ENCODE measurements at places on chromosomes 6 and 20.

GRCh38 chr6:2684103-2684749 lies 66.5 kb downstream of the MYLK4 start:
- no peak for DNase-seq

DNA sequence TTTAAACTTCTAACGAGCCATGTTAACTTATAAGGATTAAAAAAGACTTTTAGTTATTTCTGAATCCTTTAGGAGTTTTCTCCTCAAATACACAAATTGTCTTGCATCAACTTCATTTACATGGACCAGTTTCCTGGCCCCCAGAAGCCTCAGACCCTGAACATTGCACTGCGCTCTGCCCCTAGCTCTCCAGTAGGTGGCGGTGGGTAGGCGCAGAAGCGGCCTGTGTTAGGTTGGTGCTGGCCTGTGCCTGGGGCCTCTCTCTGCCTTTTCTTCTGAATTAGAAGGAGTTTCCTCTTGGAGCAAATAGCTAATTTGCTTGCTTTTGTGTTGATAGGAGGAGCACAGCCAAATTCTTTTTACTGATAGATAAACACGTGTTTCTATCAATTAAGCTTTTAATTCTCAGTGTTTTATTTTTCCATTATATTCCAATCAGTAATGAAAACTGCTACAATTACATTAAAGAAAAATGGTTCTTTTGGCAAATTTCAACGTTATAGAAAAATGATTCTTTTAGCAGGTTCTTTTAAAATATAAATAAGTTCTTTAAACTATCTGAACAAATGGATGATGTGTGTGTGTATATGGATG lies 44.4 kb downstream of the DTD1 start:
- peak; percentile 57 for DNase-seq

- no peak for DNase-seq
Measured at GRCh38 chr6:40336940-40337760, 250.0 kb downstream of the LRFN2 start.

GRCh38 chr6:15880262-15880973 lies 217.6 kb upstream of the DTNBP1 start:
- no peak for DNase-seq

DNA sequence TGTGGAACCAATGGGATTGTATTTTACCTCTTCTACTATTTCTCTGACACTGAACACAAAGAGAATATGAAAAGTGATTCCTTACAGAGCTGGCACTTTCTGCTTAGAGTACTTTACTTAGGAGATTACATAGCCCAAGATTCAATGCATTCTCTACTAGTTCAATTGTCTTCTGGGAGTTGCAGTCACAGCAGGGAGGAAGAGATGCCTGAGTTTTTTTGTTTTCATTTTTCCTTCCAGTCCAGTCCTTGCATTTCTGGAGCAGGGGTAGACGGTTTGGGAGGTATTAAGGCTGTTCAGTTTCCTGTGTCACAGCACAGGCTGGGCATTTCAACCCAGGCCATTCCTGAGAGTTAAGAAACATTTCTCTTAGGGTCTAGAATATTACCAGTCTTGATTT lies 42.0 kb upstream of the SLC2A12 start:
- DNase-seq, result no peak

GRCh38 chr20:36572701-36573102 lies 695 bp upstream of the TGIF2 start:
- peak; percentile 20 for DNase-seq

DNA sequence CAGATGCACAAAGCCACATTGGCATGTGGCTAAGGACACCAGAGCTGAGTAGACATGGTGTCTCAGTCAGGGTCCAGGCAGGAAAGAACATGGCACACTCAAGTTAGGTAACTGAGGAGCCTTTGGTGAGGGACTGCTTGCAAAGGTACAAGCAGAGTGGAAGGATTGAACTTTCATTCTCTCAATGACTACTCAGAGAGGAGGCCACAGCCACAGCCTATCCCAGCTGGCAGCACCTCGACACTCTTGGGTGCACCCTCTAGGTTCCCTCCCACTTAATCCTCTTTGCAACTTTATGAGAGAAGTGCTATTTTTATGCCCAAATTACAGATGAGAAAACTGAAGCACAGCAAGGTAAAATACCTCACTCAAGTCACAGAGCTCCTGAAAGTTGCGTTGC lies 73.4 kb downstream of the ISM1 start:
- no peak for DNase-seq

DNA sequence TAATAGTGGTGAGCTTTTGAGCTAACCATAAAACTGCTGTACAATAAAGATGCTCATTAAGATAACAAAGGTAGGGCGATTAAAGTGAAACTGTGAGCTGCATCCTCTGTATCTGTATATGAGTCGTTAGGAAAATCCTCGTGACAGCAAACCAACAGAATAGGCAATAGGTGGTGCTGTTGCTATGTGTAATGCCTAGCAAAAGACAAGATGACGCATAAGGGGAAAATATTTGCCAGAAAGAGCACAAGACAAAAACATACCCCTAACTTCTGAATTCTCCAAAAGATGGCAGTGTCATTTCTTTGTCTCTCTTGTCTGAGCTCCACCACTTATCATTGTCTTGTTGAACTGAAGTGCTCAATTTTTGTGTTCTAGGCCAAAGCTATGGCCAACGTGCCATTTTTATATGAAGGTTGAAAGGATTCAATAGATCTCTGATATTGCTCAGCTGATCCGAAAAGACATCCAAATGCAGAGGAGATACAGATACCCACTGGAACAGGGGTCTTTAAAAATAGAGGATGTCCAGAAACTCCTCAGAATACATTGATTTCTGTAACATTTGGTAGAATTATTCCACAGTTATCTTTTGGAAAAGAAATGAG lies 56.3 kb upstream of the ANKEF1 start:
- peak; percentile 91 for DNase-seq

DNA sequence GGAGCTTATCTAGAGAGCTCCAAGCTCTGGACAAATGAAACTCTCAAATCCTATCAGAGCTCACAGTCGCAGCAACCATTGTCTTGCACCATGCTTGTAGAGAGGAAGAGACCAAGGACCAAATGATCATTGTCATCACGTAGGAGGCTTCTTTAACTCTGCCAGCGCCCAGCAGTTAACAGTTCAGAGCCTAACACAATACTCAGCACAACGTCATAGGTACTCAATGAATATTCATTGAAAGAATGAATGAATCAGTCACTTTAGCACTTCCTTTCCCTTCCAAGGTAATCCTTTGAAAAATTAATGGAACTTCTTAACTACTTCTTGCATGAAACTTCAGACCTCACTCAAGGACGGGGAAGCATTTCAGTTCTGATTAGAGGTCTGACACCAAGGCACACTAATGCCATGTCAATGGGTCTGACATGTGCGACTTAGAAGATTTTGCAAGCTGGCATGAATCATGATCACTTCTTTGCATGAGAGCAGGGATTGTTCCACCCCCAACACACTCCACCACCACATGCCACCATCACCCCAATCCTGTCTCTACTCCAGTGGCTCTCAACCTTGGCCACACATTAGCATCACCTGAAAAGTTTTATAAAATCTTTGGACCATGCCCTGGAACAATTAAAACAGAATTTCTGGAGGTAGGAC lies 45.1 kb downstream of the KHDC1L start:
- peak; percentile 29 for DNase-seq

DNA sequence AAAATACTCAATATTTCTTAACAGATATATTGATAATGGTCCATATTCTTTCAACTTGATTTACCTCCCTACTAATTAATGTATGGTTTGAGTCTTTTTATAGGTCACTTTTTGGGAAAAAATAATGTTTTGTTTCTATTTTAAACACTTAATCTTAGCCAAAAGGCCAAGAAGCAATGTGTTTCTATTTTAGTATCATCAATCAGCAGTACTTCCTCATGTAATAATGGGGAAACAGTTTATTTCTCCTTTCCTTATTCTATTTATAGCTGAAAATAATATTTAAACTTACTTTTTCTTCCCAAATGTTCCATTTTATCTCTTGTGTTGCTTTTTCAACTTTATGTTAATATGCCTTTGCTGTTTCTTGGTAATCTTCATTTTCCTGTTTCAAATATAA lies 295.1 kb downstream of the ALDH8A1 start:
- DNase-seq, result no peak

- no peak for DNase-seq
Measured at GRCh38 chr6:133191323-133191722, 49.8 kb upstream of the EYA4 start.

- no peak for DNase-seq
Measured at GRCh38 chr6:149140137-149140909, 177.2 kb upstream of the TAB2 start.

DNA sequence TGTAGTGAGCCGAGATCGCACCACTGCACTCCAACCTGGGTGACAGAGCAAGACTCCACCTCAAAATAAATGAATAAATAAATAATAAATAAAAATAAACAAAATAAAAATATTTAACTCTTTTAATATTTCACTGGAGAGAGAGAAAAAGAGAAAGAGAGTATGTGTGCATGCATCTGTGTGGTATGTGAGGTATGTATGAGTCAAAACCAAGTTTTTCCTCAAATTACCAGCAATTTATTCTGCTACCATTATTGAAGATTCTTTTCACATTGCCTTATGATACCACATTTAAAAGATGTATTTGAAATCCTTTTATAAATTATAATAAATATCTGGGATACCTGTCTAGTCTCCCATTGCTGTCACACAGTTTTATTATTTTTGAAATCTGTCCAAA lies 122.1 kb downstream of the CD164 start:
- DNase-seq, result peak; percentile 60

DNA sequence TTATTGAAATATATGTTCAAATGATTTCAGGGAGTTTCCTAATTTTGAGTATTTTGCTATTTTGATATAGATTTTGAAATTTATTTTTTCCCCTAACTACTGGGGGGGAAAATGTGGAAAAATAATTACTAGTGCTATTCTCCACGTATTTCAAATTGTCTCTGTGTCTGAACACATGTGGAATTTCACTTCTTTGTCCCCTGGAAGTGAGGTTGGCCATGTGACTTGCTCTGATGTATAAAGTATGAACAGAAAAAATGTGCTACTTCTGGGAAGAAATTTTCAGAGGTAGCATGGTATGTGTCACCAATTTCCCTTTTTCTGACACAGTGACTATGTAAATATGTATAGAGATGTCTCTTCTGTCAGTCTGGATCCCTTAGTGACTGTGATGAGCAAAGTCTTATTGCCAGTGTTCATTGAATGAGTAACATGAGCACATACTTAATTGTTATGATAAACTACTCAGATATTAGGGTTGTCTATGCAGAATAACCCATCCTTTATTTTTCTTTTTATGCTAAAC lies 215.4 kb upstream of the CCN2 start:
- no peak for DNase-seq

- peak; percentile 45 for DNase-seq
Measured at GRCh38 chr6:150894935-150895552, 29.5 kb downstream of the MTHFD1L start.

GRCh38 chr20:11117808-11118528 lies 444.2 kb upstream of the JAG1 start:
- DNase-seq, result peak; percentile 64

- DNase-seq, result peak; percentile 54
Measured at GRCh38 chr6:132456700-132457143, 55.4 kb upstream of the MOXD1 start.

DNA sequence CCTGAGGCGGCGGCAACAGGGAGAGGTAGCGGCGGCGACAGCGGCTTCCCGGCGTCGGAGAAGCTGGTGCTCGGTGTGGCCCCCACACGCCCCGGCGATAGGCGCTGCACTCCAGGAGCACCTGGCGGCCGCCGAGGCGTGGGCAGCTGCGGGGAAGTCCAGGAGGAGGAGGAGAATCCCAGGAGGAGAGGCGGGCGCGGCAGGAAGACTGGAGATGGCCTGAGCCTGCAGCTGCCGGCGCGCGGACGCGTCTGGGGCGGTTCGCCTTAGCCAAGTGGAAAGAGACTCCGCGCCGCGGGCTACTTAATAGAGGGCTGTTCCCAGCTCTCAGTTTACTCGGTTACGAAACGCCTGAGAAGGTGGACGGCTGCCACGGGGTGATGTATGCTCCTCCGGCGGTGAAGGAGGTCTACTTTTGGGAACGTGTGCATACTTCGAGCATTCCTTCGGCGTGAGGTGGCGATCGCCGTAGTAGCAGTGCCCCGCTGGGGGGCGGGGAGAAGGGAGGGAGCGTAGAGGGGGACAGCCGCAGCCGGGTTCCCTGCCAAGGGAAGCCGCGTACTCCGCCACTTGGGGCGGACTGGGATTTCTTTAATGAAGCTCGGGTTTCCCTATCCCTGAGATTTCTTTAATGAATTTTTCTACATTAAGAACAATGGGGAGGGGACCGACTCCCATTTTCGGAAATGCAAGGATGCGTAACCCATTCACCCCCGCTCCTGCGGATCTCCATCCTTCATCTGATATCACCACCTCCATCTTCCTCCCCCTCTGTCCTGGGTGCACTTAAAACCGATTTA lies at the start of gene COL12A1:
TSS of gene COL12A1 (minus strand) at position 278 of the 800 bp plus-strand sequence. CDS start 3,261 bp downstream, outside the sequence.
- peak; percentile 100 for DNase-seq

DNA sequence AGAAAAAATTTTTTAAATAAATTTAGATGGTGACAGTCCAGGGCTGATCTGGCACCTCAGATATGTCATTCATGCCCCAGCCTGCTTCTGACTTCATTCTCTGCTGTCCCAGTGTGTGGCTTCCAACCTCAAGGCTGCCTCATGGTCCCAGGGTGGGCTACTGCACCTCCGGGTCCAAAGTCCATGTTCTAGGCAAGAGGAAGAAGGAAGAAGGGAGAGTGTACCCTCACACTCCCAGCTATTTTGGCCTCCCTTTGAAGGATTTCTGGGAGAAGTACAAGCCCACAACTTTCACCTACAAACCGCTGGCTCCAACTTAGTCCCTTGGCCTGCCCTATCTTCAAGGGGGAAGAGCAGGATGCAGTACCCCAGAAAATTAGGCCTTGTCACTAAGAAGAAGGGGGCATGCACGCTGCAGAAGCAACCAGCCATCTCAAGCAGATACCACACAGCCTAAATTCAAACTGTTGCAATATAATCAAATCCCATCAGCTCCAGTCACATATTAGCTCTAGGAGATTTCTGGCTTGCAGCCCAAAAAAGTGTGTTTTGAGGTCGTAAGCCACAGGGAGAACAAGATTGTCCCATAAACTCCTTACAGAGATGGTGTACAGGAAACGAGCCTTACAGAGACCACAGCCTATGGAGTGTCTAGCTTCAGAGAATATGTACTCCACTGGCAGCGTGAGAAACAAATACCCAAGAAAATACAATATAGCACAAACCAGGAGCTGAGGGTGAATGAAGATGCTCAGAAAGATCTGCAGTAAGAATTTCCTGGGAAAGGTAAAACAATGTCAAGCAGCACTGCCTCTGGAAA lies 906 bp upstream of the BTN3A2 start:
- DNase-seq, result peak; percentile 28

DNA sequence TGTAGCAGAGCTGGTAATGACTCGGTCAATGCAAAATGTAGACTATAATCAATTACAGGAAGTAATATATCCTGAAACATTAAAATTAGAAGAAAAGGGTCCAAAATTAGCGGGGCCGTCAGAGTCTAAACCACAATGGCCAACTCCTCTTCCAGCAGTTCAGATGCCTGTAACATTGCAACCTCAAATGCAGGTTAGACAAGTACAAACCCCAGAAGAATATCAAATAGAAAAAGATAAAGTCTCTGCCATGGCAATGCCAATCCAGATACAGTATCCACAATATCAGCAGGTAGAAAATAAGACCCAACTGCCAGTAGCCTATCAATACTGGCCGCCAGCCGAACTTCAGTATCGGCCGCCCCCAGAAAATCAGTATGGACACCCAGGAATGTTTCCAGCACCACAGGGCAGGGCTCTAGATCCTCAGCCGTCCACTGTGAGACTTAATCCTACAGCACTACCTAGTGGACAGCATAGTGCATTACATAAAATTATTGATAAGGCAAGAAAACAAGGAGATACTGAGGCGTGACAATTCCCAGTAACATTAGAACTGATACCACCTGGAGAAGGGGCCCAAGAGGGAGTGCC lies 158.4 kb downstream of the GPX5 start:
- peak; percentile 51 for DNase-seq
